Activated CD4-positive, CD25-positive, alpha-beta regulatory T cell treated with anti-CD3 and anti-CD28 coated beads, Interleukin-2, amount 50 U/mL, for 24 hours (primary cell): ENCODE measurements at places on chromosomes 1 and 21.

DNA sequence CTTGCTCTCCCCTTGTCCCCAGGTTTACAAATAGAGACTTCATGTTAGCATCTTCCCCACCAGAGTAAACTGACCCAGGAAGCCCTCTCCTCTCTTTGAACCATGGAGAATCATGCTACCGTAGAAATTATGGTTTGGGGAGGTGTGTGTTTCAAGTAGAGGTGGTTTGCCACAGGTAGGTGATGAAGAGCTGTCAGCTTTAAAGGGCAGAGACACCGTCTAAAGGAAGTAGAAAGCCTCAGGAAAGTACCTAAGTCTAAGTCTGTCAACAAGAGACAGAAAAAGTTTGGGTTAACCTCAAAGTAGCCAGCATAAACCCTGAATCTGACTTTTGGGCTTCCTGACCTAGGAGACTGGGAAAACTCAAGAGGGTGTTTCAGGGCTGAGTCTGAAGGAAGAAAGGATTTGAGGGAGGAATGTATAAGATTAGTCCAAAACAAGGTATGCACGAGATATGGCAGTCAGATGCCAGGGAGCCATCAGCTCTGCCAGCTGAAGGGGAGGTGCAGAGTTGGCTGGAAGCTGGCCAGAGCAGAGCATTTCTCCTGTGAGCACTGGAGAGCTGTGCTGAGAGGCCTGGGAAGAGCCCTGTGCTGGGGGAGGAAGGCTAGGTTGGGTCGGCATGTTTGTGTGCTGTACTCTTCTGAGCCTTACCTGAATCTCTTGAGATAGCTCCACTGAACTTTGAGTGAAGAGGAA lies 14.3 kb downstream of the ADAMTSL4 start:
- ATAC-seq: peak; percentile 47

GRCh38 chr1:5686925-5687706 lies 305.1 kb downstream of the NPHP4 start:
- ATAC-seq: no peak

GRCh38 chr1:190908246-190908645 lies 430.6 kb upstream of the BRINP3 start:
- ATAC-seq: no peak

- ATAC-seq: no peak
Observed at GRCh38 chr1:113211467-113211866, 138.5 kb downstream of the LRIG2 start.

DNA sequence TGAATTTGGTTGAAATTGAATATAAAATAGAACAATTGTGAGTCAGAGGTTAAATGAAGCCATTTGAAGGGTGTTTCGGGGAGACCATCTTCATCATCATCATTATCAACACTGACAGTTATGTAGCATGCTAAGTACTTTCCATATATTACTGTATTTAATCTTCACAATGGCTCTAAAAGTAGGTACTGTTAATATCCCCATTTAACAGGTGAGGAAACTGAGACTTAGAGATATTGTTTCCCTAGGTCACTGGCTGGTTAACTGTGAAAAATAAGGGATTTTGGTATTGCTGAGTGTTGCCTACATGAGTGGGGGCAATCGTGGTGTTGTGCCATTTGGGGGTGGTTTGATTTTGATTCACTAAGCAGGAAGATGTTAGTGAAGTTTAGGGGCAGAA lies 100.3 kb downstream of the TBX19 start:
- no peak for ATAC-seq

- no peak for ATAC-seq
Observed at GRCh38 chr1:183272390-183272848, 86.4 kb downstream of the LAMC2 start.
